ENCODE measurements at places on chromosomes 1 and 21.

- no peak for DNase-seq
These were observed 98.4 kb upstream of the USP25 start for GRCh38 chr21:15631342-15631741.

GRCh38 chr1:151003180-151003579 lies 3.5 kb downstream of the MINDY1 start:
- no peak for DNase-seq

DNA sequence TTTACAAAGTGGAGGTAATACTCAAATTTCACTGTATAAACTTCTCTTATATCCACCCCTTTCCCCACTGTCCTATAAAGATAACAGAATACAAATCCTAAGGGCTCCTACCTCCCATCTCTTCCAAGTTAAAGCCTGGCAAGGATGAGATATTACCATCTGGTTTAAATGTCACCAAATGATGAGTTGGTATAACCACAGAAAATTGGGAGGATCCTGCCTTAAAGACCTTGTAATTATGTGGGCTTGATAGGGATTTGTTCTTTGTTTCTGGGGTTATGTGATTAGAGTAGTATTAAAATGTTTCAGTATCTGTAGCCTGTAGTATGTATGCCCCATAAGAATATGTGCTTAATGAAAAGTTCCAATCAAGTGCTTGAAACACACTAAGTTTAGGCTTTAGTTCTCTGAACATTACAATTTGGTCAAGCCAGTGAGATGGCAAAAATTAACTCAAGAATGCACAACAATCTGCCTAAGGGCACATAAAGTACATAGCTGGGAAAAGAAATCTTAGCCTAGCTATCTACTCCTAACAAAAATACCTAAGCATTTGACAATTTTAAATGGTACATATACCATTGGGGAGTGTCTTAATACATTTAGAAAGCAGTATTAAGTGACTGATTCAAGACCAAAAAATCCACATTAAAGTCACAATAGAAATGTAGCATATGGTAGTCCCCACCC lies 14.0 kb downstream of the KDM5B start:
- DNase-seq: no peak

- DNase-seq: no peak
These were observed 2.6 kb downstream of the GPR161 start for GRCh38 chr1:168134132-168134531.

DNA sequence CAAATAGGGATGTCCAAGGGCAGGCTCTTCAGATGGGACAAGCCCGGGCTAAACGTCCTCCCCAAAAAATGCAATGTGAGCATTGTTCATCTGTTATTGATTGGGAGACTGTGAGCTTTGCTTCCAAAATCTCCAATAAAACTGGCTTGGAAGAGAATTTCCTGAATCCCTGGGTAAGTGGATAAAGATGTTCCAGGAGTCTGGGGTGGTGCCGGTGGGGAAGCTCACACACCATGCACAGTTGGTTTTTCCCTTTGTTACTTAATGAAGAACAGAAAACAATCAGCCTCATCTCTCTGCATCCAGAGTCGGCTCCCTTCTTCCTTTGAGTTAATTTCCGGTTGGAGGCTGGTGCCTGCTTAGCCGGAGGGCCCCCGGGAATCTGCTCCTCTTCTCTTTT lies 72.1 kb upstream of the ZBTB40 start:
- DNase-seq: no peak

- DNase-seq: no peak
These were observed 97.5 kb downstream of the SMYD2 start for GRCh38 chr1:214378492-214378891.

- DNase-seq: no peak
These were observed 25.2 kb downstream of the CLDN14 start for GRCh38 chr21:36454706-36455105.

- no peak for DNase-seq
These were observed 16.4 kb upstream of the CPT2 start for GRCh38 chr1:53180226-53180625.

GRCh38 chr1:11918799-11919519 lies 7.3 kb downstream of the KIAA2013 start:
- no peak for DNase-seq

- DNase-seq: peak; percentile 69
These were observed 1.1 kb downstream of the LPGAT1 start for GRCh38 chr1:211829343-211830054.

GRCh38 chr1:244322791-244323521 lies 128.8 kb downstream of the ADSS2 start:
- no peak for DNase-seq

DNA sequence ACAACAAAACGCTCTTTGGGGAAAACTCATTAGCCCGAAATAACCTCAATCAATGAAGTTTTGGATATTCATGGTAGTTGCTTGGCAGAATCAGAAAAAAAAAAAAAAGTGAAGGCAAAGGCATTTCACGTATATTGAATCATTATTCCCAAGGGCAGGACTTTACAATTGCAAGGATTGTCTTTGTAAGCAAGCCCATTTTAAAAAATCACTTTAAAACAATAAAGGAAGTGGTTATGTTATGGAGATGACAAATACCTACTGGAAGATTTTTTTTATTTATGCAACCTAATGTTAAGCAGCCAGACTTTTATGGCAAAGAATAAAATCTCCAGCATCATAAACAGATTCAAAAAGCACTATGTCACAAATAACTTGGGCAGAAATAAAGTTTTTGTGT lies 9.3 kb downstream of the GJB4 start:
- DNase-seq: no peak

DNA sequence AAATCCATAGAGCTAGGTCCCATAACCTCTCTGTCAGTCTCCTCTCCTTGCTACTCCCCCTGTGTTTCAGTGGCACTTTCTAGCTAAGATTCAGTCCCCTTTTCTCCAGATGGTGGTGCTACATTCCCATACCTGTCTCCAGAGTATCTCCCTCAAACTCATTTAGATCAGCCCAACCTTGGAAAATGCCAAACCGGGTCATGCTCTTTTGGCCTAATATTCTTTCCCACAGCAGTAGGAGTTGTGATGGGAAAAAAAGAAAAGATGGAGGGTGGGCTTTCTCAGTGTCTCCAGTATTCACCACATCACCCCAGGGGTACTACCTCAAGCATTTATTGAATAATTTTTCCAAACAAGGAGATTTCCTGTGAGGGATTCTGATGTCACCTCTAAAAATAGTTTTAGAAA lies 3.2 kb upstream of the RXFP4 start:
- peak; percentile 73 for DNase-seq

GRCh38 chr1:100629391-100629790 lies 90.2 kb upstream of the VCAM1 start:
- no peak for DNase-seq

DNA sequence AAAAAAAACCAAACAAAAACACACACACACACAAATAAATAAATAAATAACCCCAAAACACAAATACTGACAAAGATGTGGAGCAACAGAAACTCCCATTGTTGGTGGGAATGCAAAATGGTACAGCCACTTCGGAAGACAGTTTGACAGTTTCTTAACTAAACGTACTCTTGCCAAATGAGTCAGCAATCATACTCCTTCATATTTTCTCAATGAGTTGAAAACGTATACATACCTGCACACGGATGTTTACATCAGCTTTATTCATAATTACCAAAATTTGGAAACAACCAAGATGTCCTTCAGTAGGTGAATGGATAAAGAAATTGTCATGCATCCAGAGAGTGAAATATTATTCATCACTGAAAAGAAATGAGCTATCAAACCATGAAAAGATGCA lies 23.5 kb downstream of the ASAP3 start:
- DNase-seq: no peak

DNA sequence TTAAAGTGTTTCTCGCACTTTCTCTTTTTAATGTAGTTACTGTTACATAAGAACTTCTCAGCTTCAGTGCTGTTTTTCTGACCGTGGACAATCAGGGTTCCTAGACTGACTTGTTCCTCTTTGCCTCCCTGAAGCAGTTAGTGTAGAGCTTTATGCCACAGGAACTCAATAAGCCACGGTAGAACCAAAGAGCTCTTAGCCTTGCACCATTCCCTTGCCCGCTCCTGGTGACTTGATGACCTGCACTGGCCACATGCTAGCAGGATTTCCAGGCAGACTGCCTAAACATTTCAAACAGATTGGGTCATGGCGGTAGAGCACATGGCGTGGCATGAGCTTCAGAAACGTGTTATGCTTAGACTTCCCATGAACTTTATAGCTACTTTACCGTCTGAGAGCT lies 18.8 kb upstream of the FASLG start:
- DNase-seq: no peak

GRCh38 chr1:43763497-43763973 lies 56.2 kb downstream of the ST3GAL3 start:
- peak; percentile 94 for DNase-seq

- no peak for DNase-seq
These were observed 87.7 kb upstream of the LYPLAL1 start for GRCh38 chr1:219085988-219086387.

DNA sequence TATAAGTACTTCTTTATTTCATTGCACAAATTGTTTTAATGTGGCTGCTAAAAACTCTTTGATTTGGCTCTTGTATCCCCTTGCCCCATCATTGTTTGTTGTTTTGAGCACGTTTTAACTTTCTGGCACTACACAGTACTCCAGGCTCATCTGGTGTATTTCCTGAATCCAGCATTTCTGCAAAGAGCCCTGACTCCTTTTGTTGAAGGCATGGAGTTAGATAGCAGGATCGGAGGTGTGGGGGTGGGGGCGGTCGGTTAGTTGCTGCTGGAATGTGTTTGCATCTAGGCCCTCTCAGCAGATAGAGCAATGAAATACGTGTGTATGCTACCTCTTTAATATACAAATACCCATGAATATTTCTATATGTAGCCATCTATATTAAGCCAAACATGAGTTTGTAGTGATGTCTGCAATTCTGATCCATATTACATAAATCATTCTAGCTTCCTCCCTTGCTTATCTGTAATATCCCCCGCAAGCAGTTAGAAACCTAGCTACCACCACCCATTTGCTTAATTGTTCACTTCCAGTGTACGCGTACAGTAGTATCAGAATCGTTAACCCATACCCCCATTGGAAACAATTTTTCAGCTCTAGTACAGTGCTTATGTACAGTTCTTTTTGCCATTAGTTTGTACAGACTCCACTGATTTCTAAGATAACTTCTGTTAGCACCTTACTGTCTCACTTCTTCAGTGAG lies 106.0 kb downstream of the NOS1AP start:
- no peak for DNase-seq

All from NCI-H2171 treated with DMSO at 0.1 percent for 48 hours (cell line).